WTC11 (cell line): ENCODE measurements at places on chromosomes 1 and 21. TPM values are rescaled to one million over a fixed set of nuclear protein-coding genes. Genes with fewer than 3 reads are reported as not detected.

CD48 gene
- 0.37 to 0.96 TPM (median 0.66 TPM) in 3 replicates for total RNA-seq

PDPN gene
- 128 to 158 TPM (median 135 TPM) in 3 replicates for total RNA-seq

DNA sequence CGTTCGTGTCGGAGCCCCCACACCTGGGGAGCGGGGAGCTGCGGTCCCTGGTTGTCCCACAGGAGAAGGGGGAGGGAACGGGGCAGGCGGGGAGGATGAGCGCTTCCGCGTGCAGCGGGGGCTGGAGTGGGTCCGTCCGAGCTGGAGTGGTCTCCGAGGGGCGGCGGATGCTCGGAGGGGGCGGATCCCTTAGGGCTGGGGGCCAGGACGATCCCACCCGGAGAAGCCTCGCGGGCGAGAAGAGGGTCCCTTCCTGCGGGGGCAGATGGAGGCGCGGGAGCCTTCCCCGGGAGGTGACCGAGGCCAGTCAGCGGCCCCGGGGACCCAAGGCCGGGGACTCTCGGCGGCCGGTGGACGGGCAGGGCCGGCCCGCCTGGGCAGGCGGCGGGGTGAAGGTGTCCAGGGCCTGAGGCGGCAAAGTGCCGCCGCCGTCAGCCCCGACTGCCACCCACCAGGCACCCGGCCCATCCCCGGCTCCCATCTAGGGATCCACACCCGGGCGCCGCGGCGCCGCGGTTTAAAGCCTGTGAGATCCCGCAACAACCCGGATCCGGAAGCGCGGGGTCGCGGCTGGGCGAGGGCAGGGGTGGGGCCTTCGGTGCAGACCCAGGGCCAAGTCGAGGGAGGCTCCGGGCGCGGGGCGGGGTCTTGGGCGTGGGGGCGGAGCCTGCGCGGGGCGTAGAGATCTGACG lies 5.3 kb upstream of the CCDC27 start:
- DNase-seq: peak; percentile 98

- no peak for DNase-seq
Observed at GRCh38 chr1:198775606-198776005, 136.8 kb downstream of the PTPRC start.

- no peak for DNase-seq
Observed at GRCh38 chr1:27967884-27968466, 8.2 kb downstream of the XKR8 start.

DNA sequence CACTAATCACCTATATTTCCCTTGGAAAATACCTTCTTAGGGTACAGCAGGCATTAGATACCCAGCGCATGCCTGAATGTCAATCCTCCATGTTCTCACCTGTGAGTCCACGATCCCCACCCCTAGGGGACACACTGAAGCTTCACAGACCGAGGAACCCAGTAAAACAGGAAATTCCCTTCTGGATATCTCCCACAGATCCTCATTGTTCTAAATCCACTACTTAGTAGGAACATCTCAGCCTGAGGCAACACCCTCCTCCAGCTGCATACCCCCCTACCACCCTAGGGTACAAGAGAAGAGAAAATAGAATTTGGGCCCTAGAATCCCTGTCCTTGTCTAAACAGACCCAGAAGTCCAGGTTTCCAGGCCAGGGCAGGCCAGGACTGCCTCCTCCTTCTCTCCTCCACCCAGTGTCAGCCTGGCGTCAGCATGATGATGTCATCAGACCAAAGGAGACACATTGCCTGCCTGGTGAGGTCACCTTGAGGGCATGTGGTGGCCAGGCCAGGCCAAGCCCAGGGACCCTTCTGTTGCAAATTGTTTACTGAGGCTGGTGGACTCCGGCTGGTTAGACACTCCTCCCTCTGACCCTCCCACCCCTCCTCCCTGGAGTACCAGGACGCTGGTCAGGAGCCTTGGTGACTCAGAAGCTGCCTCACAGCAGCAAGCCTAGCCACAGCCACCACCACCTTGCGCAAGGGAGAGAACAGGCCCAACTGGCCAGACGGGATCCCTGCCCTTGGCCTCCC lies 6.2 kb downstream of the NECTIN4 start:
- DNase-seq: no peak
